ENCODE measurements at places on chromosomes 4 and X.

DNA sequence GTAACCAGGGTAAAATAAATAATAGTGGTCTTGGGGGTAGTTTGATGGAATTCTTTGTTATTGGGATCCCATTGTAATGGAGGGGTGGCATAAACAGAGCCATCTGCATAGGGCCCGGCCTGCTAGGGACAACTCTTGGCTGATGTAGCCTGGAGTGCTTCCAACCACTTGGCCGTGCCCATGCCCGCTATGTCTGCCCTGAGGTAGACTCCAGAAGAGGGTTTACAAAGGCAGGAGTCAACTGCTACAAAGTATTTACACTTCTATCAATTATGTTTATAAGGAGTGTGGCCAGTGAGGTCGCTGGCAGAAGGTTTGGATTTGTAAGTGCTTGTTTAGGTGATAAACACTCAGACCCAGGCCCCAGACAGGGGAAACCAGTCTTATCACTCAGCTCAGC lies 8.1 kb downstream of the RASL11B start:
- no peak for DNase-seq

DNA sequence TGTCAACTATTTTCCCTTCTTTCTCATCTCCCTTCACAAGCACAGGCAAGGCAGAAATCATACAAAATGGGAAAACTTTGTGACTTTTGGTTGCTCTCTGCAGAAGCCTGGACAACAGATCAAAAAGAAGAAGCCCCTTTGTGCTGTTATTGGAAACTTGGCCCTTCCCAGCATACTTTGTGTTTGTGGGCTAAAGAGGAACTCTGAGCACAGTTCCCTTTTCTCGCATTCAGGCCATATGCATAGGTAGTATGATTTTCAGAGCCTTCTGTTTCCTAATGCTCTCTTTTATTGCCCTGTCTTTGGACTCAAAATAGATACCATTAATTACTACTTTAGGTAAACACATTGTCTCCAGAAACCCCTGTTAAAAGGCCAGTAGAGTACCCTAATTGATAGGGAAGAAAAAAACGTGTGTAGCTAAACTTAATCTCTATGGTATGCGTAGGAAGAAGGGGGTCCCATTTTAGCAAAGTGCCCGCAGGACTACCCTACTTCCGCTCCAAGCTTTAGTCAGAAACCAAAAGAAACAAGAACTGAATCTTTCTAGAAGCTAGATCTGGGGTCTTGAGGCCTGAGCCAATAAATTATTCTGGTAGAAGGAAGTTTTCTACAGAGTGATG lies 26.6 kb downstream of the VSIG4 start:
- peak; percentile 43 for DNase-seq

- no peak for DNase-seq
Observed at GRCh38 chr4:169106696-169107229, 96.7 kb upstream of the CBR4 start.

- DNase-seq, result no peak
Observed at GRCh38 chr4:114019276-114019968, 40.0 kb upstream of the ARSJ start.

DNA sequence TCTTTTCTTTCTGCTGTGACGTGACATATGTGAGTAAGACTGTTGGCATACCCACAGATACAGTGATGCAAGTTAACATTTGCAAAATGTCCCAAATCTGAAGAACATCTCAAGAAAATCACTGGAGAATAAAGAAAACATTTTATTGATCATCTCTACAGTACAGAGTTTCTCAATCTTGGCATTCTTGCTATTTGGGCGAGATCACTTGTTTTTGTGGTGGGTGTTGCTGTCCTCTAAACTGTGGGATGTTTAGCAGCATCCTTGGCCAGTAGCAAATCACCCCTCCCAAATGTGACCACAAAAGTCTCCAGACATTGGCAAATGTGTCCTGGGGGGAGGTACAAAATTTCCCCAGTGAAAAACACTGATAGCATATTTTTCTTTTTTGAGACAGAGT lies 28.8 kb downstream of the AMELX start:
- no peak for DNase-seq

- no peak for DNase-seq
Observed at GRCh38 chr4:71132486-71132885, 139.0 kb downstream of the DCK start.

DNA sequence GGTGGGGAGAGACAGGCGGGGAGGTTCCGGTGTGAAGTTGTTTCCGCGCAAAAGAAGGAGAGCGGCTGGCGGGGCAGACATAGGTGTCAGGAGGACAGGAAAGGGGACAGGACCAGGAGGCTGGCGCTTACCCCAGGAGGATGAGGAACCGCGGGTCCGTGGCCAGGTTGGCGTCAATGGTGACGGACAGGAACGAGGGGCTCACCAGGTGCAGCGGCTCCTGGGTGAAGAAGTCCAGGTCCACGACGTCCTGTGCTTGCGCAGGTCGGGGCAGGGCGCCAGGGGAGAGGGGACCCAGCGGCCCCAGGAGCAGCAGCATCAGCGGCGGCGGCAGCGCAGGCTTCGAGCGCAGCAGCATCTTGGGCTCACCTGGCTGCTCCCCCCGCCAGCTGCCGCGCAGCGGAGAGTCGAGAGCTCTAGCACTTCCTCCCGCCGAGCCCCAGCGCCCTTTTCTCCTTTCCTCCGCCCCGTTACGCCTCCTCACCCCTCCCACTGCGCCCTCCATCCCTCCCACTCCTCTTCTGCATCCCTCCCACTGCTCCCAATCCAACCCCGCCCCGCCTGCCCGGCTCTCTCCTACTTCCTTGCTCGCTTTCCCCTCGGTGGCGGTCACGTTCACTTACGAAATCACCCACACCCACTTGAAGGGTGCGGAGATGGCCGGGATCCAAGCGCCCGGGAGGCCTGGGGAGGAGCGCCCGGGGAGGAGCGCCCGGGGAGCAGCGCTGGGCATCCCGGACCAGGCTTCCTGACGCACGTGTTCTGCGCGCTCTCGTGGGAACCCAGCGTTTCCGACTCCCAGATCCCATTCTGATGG lies at the start of gene HPSE:
TSS of gene HPSE (minus strand) at position 424 of the 817 bp plus-strand sequence. CDS start at position 358, 66 bp downstream.
- peak; percentile 69 for DNase-seq

- no peak for DNase-seq
Observed at GRCh38 chrX:110698696-110699095, 96.9 kb downstream of the CHRDL1 start.

- no peak for DNase-seq
Observed at GRCh38 chr4:83371235-83371634, 36.6 kb upstream of the HPSE start.

Measured in inflammatory macrophage treated with lipopolysaccharide for 4 hours (primary cell).